ENCODE measurements at places on chromosomes 1 and 21.
A peak's percentile ranks its signal among the peaks of the same experiment; 100 is the strongest.

DNA sequence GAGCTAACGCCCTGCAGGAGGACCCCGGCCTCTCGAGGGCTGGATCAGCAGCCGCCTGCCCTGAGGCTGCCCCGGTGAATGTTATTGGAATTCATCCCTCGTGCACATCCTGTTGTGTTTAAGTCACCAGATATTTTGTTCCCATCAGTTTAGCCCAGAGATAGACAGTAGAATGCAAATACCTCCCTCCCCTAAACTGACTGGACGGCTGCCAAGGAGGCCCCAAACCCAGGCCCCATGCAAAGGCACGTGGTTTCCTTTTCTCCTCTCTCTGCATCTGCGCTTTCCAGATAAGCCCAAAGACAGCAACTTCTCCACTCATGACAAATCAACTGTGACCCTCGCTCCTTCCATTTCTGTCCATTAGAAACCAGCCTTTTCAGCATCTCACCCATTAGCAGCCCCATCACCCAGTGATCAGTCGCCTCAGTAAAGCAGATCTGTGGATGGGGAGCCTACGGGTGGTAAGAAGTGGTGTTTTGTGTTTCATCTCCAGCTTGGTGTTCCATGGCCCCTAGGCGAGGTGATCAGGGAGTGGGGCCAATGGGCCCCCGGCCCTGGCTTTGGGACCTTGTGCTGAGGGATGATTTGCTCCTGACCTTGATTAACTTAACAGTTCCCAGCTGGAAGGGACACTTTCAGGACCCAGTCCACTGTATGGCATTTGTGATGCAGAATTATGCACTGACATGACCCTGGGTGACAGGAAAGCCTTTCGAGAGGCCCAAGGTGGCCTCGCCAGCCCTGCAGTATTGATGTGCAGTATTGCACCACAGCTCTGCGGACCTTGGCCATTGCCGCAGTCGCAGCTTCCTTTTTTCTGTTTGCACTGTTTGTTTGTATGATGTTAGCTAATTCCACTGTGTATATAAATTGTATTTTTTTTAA is 5.2 kb downstream of the NPPA start:
- DNase-seq, result no peak

DNA sequence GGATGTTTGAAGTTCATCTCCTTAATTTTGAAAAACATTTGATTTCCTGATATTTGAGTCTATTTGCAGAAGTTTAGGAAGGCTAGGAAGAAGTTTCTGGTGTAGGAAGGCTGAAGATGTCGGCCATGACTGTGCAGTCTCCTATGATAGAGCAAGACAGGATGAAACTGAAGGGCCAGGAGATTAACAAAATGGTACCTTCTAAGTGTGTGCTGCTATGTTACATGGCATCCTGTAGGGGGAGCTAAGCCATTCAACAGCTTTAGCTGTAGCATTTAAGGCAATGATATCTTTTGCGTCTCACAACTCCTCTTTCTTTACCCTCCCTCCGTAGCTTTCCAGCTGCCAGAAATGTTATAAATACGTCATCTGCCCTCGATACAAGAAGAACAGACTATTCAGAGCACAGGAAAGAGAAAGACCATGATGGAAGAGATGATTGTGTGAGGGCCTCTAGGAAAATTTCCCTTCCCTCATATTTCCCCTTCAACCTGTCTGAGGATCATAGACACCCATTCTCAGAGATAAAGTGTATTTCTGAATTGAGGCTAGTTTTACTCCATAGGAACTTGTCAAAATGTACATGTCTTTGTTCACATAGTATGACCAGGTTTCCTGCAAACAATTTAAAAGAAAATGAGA is 61.1 kb downstream of the XCL1 start:
- no peak for DNase-seq

GRCh38 chr1:108575375-108575774 is 15.5 kb downstream of the EEIG2 start:
- DNase-seq, result no peak

- DNase-seq, result peak; percentile 59
These were observed 74.7 kb downstream of the RUNX1 start for GRCh38 chr21:34974162-34974981.

DNA sequence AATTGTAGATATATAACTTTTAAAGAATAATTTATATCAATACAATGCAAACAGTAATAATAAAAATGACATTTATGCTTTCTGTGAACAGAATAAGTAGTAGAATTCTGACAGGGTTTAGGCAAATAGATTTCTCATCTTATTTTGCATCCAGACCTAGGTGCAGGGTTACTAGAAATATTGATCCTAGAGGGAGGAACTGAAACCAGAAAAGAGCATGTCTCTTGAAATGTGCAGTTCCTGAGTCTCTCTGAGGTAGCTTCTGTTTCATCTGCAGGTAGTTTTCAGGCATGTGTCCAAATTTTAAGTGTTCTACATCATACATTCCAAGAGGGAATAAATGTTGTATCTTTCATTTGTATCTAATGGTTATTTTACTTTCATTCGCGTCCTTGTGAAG is 631.9 kb upstream of the ADGRL4 start:
- DNase-seq, result no peak

DNA sequence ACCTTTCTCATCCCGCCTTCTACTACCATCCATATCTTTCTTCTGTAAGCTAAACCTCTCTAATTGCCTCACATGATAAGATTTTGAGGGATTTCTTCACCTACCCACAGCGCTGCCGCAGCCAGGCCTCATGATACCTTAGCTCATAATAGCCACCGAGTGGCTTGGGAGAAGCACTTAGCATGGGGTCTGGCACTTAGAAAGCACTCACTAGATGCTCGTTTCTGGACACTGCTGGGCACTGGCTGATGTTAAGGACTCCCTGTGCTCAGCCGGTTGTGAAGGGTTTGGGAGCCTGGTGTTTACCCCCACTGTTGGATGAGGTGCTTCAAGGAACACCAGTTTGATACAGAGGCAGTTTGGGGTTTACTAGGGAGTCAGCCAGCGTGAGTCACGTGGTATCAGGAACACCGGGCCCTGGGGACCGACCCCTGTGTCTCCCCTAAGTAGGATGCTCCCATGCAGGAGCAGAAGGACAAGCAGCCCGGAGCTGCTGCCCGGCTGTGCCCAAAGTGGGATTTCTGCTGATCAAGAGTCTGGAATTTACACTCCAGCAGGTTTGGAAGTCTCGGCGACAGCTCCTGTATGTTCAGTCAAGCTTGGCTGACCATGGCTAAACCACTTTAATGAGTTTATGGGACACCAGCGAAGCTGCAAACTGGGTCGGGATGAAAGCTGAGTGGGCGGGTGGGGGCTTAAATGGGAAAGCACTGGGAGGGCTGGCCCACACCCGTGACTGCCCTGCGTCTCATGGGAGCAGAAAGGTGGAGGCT is 63.3 kb downstream of the GALNT2 start:
- DNase-seq, result no peak

- DNase-seq, result no peak
These were observed 314.2 kb downstream of the RWDD3 start for GRCh38 chr1:95548211-95548610.

GRCh38 chr1:20376880-20377494 is 86.3 kb downstream of the VWA5B1 start:
- DNase-seq, result peak; percentile 66

DNA sequence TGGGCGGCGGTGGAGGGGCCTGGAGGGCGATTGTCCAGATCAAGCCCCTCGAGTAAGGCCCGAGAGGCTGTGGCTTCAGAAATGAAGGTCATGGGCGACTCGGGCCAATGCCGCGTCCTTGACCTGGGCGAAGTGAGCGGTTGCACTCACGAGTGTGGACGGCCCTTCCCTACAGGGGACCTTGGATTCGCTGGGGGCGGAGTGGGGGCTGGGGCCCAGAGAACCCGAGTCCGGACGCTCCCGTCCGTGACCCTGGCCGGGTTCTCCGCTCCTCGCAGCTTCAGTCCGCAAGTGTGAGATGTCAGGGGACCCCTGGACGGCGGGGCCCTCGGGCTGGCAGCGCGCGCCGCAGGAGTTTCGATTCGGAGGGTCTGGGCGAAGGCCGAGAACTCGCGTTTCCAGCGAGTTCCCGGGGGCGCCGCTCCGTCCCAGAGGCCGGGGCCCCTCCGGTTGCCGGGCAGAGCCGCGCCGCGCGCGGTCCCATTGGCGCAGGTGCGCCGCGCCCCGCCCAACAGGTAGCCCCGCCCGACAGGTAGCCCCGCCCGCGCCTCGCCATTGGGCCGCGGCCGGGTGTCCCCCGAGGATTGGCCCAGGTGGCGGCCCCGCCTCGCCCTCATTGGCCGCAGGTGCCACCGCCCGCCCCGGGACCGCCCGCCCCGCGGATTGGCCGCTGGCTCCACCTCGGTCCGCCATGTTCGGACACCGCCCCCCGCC is at the start of gene PRKCZ:
Gene PRKCZ (plus strand): TSS at position 694 of the 714 bp plus-strand sequence. CDS start 220 bp downstream, outside the sequence.
- peak; percentile 96 for DNase-seq

- no peak for DNase-seq
These were observed 291.8 kb downstream of the OLFM3 start for GRCh38 chr1:101704895-101705294.

DNA sequence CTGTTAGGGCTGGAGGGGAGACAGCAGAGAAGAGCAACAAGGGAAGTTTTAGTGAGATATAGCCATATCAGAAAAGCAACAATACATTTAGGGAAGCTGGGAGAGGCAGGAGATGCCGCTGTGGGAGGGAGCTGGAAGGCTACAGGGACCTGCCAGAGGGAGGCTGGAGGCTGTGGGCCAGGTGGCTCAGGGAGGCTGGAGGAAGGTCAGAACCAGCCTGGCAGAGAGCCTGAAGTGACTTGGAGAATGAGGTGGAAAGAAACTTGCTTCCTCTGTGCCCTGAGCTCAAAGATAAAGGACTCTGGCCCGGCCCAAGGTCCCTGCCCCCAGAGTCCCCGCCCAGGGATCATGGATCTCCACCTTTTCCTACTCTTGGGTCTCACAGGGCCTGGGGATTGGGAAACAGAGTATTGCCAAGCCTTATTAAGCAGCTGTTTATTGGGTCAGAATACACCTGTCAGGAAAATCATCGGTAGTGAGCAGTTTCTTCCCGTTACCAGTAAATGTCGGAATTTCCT is 85.9 kb downstream of the KIF26B start:
- no peak for DNase-seq

DNA sequence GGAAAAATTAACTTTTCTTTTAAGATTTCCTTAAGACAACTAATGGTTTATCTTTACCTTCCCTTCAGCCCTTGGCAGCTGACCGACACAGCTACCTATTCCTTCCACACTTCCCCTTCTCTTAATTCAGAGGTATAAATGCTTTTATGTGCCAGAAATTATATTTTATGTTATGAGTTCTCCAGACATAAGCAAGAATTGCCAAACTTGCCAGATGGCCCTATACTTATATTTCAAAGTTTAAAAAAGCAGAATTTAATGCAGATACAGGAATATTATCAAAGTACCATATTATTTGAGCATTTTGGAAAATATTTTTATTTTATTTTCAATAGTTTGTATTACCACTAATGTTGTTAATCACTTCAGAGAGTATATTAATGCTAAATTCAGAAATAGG is 445.0 kb downstream of the PTBP2 start:
- no peak for DNase-seq

- no peak for DNase-seq
These were observed 1447.8 kb upstream of the PRMT6 start for GRCh38 chr1:105608713-105609112.

DNA sequence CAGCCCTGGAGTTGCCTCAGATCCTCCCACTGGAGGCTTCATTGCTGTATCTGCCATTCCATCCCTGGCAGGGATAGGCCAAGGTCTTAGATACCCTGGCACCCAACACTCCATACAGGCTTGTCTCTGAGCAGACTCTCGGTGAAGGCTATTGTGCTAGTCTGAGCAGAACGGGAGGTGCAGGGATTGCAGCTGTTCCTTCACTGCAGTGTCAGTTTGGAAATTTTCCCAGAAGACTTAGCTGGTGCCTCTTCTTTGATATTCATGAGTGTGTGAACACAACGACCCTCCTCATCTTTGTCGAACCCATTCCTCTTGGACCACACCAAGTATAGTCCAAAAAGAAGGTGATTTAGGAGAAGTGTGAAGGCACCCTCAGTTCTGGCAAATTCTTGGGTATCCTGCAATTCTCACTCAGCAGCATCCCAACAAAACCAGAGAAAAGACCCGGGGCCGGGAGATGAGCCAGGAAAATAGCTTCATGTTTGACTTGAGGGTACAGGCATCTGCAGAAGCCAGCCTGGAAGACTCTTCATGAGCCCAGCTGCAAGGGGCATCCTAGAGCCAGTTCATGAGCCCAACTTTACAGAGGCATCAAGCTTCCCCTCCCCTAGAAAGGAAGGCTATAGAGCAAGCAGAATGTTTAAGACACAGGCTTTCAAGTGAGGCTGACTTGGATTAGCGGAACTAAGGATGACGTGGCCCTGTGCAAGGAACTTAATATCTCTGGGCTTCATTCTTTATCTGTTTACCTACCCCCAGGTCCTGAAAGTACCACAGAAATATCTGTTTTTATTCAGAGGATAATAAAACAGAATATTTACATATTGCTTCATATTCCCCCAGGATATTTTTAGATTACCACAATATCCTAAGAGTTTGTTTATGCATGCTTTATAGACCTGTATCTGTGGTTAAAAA is 38.8 kb upstream of the HAO2 start:
- no peak for DNase-seq

DNA sequence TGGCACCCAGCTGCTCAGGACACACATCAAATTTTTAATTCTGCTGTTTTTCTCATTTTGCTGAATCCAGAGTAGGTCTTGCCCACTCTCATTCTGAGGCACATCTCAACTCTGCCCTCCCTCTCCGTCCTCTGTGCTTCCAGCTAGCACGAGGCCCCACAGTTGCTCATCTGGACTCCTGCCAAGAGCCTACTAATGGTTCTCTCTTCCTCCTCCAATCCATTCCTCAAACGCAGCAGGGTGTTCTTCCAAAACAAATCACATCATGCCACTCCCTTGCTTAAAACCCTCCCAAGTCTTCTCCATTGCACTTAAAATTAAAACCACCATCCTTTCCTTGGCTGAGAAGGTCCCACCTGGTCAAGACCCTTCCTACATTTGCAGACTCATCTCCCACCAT is 49.8 kb upstream of the SCAF4 start:
- DNase-seq, result no peak

All from activated naive CD4-positive, alpha-beta T cell treated with Interleukin-2 at 50 U/mL for 16 hours (primary cell).